ENCODE measurements at places on chromosomes 1 and 21. TPM values are rescaled to one million over a fixed set of nuclear protein-coding genes. Genes with fewer than 3 reads are reported as not detected.

The ATAD3C gene
- not detected for total RNA-seq

The ETNK2 gene
- total RNA-seq = 19.1 TPM

The RGSL1 gene
- total RNA-seq = not detected

The ADORA3 gene
- total RNA-seq = not detected

The ZFP69B gene
- 5.2 TPM for total RNA-seq

The KIF14 gene
- 13.5 TPM for total RNA-seq

Measured in H4 (cell line).